Right renal cortex interstitium (tissue), 3 donors: ENCODE measurements at places on chromosomes 4 and X.

DNA sequence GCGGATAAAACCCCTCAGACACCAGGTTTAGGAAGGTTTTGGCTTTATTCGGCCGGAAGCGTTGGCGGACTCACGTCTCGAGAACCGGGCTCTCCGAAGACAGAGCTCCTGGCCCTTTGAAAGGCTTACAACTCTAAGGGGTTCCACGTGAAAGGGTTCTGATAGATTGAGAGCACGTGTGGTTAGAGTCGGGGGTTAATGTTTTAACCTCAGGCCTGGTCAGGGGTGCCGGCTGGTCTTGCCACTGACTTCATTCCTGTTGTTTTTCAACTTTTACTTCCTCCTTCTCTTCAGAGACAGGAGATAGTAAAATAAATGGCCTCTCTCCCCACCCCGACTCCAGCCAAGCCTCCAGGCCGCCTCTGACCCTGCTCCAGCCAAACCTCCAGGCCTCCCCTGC lies 4.7 kb upstream of the ASMT start:
- DNase-seq: no peak

DNA sequence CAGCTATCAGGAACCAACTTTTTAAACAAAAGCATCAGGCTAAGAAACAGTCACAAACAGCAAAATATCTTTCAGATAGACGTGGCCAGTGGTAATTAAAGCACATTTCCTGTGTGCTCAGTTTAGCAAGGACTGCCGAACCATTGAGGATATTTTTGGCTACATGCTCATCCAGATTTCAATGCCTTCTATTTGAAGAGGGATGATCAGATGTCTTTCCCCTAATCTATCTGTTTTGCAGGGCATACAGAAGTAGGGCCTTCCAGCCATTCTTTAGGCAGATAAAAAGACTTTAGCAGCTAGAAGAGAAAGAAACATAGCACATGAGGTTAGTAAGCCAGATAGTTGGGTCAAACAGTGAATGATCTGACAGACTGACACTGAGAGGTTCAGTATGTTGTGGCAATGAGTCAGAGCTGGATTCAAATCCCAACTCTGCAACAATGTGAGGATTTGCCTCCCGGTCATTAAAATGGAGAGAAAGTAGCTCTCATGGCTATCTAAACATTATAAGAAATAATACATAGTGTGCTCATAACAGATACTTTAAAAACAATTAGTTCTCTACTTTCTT lies 100.0 kb upstream of the PRKG2 start:
- DNase-seq: no peak

- DNase-seq: no peak
Observed at GRCh38 chr4:184513802-184514120, 39.4 kb upstream of the IRF2 start.

- DNase-seq: no peak
Observed at GRCh38 chr4:129350834-129351721, 255.1 kb downstream of the C4orf33 start.

- no peak for DNase-seq
Observed at GRCh38 chr4:174553828-174554227, 31.5 kb upstream of the HPGD start.

DNA sequence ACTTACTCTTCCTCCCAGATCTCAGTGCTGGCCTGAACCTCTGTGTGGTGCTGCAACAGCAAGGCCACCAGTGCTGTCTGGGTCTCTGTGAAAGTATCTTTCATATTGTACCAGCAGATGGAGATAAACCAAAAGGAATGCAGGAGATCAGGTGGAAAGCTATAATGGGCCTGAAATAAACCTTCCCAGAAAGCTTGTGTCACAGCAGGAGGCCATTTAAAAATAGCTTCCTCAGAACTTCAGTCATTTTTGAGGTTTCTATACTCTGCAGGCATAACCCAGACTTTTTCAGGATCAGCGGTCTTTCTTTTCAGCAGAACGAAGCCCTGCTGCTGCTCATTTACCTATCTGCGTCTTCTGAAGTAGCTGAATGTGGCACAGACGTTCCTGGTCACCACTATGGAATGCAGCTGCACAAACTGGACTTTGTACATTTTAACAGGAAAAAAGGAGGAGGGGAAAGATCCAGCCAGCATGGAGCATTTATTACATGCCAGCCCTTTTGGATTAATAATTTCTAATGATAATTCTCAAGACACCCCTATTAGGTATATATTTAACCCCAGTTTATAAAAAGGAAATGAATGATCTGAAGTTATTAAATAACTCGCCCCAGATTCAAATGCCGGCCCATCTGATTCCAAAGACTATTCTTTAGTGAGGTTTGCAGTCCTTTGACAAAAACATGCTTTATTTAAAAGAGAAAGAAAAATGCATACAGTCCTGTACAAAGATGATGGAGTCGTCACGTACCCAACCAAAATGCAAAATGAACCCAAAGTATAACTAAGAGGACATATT lies 119.7 kb downstream of the NFKB1 start:
- DNase-seq: peak; percentile 41

GRCh38 chrX:128975745-128976144 lies 547.5 kb downstream of the SMARCA1 start:
- no peak for DNase-seq

GRCh38 chrX:120672389-120672788 lies 42.5 kb upstream of the C1GALT1C1 start:
- no peak for DNase-seq

GRCh38 chrX:9231491-9231890 lies 197.6 kb upstream of the FAM9B start:
- DNase-seq: no peak

DNA sequence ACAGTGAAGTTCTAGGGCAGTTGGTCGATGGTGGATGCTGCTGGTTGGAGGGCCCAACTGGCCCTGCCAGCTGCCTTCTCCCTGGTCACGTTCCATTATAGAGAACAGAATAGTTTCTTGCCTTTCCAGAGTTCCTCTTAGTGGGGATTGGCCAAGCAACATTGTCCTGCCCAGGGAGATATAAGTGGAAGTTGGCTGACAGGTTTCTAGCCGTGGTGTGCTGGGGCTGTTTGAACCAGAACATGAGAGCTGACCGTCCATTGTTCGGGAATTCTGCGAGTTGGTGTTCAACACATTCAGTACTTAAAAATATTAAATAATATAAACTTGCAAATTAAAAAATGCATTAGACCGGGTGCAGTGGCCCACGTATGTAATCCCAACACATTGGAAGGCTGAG lies 3.5 kb upstream of the AFAP1 start:
- no peak for DNase-seq

- no peak for DNase-seq
Observed at GRCh38 chrX:19514791-19515614, at the start of gene MAP3K15. TSS of gene MAP3K15 (minus strand) at chrX:19515508. CDS start at chrX:19515261, 247 bp downstream.

DNA sequence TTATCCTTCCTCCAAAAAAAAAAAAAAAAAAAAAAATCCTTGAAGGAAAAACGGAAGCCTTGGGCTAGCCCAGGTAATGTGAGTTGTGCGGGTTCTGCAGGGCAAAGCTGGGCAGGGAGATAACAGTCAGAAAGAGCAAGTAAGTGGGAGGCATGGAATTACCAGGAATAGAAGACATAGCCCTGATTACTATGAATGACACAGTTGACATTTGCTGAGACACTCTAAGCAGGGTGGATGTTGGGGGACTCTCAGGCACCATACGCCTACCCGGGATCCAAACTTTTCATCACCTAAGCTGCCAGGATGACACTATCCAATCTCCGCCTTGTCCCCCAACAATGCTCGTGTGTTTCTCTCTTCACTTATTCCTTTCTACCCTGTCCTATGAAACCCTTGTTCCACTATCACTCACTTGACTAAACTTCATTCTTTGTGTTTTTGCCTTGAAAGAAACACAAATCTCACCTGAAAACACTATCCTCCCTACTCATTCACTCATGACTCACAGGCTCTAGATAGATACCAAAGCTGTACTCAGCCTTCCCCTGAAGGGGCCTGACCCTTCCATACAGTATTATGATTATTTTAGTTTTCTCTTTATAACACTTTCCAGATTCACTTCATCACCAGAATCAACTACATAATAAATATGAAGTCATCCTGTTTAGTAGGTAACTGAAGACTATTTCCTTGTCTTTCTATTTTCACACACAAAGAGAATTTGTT lies 158.4 kb downstream of the INPP4B start:
- no peak for DNase-seq

- no peak for DNase-seq
Observed at GRCh38 chrX:45126158-45126557, 74.5 kb downstream of the DIPK2B start.

DNA sequence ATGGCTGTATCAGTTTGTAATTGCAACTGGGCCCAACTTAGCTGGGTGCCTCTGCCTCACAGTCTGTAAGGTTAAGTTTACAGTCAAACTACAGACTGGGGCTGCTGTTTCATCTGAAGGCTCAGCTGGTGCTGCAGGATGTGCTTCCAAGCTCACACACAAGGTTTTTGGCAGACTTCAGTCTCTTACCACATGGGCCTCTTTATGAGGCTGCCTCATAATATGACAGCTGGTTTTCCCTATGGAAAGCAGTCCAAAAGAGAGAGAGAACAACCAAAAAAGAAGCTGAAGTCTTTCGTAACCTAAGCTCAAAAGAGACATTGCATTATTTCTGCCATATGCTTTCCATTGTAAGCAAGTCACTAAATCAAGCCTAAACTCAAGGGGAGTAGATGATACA lies 271.7 kb downstream of the DCTD start:
- no peak for DNase-seq

DNA sequence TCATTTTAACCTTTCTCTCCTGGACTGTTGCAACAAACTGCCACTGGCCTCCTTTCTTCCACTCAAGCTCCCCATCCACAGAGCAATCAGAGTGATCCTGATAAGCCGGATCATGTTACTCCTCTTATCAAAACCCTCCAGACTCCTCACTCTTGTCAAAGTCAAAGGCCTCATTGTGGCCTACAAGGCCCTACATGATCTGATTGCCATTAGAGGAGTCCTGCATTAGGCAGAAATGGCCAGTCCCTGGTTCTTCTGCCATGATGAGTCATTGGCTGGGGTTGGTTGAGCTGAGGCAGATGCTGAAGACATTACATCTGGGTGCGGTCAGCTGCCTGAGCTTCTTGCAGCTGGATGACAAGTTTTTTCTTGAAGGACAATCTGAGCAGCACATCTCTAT lies 32.7 kb upstream of the CASK start:
- no peak for DNase-seq

- no peak for DNase-seq
Observed at GRCh38 chrX:16559206-16559619, 90.7 kb upstream of the S100G start.

DNA sequence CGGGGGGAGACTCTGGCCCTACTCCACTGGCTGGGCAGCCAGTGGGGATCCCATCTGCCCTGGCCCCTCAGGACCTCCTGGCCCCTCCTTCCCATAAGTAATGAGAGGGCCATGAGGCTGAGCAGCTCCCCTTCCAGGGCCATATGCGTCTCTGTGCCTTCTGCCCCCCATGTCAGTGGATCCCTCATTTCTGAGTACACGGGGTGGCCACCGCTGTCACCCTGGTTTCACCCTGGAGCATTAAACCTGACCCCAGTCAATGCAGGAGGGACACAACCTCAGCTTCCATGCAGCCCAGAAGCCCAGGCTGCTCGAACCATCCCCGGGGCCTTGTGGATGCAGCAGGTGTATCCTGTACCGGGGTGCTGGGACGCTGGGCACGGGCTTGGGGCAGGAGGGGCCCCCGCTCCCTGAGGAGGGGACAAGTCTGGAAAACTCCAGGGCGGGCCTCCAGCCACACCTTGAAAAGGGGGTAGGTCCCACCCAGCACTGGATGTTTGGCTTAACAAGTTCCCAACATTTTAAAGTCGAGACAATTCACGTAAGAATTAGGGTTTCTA lies 24.2 kb downstream of the ATP5ME start:
- DNase-seq: no peak

DNA sequence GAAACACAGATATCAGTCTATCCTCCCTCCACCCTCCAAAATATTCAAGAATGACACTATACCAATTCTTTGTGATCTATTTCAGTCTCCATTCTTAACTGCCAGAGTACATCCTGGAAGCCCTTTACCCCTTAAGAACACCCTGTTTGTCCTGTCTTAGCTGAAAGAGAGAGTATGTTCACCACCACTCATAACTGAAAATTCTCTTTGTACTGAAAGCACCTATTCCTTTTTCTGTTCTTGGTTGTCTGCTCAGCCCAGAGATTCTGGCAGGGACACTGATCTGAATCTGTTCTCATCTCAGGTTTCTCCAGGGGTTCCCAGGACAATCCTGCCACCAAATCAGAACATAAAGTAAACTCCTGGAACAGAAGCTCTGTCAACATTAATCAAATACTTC lies 25.4 kb upstream of the EREG start:
- no peak for DNase-seq

GRCh38 chr4:3765271-3766035 lies 732 bp upstream of the ADRA2C start:
- no peak for DNase-seq

GRCh38 chr4:150960818-150961217 lies 54.3 kb downstream of the LRBA start:
- DNase-seq: no peak

- no peak for DNase-seq
Observed at GRCh38 chr4:8143392-8144140, 15.0 kb downstream of the ABLIM2 start.

GRCh38 chrX:16930392-16930791 lies 16.1 kb upstream of the REPS2 start:
- no peak for DNase-seq
